ENCODE measurements at places on chromosomes 7 and 10. TPM values are rescaled to one million over a fixed set of nuclear protein-coding genes. Genes with fewer than 3 reads are reported as not detected.

DNA sequence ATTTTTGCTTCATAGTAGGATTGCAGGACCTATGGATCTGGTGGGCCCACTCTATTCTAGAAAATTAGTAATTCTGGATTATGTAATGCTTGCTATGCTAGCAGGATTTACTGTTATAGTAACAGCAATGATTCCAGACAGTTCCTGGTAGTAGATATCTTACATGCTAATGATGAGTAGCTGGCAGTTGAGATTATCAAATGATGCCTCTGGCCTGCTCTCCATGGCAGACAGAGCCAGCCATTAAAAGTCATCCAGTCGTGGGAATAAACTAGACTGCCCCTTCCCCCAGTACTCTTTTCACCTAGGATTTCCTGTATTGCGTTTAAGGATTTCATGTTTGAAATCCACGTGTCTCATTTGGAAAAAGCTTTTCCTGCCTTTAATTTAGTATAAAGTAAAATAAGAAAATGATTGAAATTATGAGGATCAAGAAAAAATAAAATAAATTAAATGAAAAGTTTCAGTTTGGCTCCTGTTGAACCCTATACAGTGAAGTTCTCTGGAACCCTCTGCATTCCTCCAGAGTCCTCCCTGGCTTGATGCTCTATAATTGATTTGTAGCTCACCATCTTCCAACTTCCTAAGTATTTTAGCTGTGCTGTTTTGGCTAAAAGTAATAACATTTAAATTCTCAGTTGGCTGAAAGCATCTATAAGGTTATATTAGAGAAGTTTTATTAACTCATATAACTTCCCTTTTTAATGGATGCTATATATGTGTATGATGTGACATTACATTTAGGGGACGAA is 14.6 kb downstream of the UMAD1 start:
- no peak overlapping the region for H3K4me3 ChIP-seq
- no peak for DNase-seq
- H3K27me3 ChIP-seq = no peaks in the 10 kb centered on the region
- H3K36me3 ChIP-seq = no peaks in the 10 kb centered on the region

Gene INPP5F
- total RNA-seq = 22.9 TPM

Gene TMEM225B
- total RNA-seq = 0.31 TPM

Gene BTBD16
- not detected for total RNA-seq

- H3K4me1 ChIP-seq = peaks cover 16% of the 10 kb centered on the region
- H3K27ac ChIP-seq = peak overlapping the region; percentile 49
- DNase-seq = peak; percentile 97
- H3K36me3 ChIP-seq = peaks cover 12% of the 10 kb centered on the region
- H3K4me3 ChIP-seq = no peak overlapping the region
- no peaks in the 10 kb centered on the region for H3K27me3 ChIP-seq
Observed at GRCh38 chr7:30433082-30433481, 45.5 kb downstream of the NOD1 start.

DNA sequence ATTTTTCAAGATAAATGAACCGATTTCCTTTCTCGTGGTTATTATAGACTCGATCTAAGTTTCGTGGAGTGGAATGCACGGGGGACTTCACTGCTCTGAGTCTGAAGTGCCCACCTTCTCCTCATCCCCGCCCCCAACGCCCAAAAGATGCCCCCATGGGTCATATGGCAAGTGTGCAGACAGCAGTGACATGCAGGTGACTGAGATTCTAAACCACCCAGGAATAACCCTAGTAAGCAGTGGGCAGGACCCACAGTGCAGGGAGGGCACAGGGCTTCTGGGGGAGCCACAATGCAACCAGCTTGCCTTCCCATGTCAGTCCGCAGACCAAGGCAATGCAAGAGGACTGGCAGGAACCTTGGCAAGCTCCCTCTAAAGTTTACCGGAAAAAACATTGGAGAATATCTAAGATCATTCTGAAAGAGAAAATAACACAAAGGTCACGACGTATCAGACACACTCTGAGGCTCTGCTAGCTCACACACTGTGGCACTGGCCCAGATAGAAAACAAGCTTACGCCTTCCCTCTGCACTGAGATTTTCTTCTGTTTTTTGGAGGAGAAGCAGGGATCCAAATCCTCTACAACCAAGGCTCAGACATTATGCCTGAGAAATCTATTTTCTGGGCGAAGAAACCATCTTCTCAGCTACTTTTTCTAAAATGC is 239.6 kb downstream of the MAD1L1 start:
- no peaks in the 10 kb centered on the region for H3K27me3 ChIP-seq
- no peaks in the 10 kb centered on the region for H3K4me1 ChIP-seq
- H3K36me3 ChIP-seq = no peaks in the 10 kb centered on the region
- DNase-seq = no peak
- no peak overlapping the region for H3K4me3 ChIP-seq

- H3K27me3 ChIP-seq = no peaks in the 10 kb centered on the region
- H3K4me1 ChIP-seq = no peaks in the 10 kb centered on the region
- H3K4me3 ChIP-seq = no peak overlapping the region
- H3K27ac ChIP-seq = no peak overlapping the region
Observed at GRCh38 chr7:140726281-140726680, 29.8 kb downstream of the NDUFB2 start.

GRCh38 chr10:131313377-131313776 is 1.9 kb upstream of the TCERG1L start:
- H3K36me3 ChIP-seq = no peaks in the 10 kb centered on the region
- no peak overlapping the region for H3K4me3 ChIP-seq
- no peak for DNase-seq
- peaks cover 43% of the 10 kb centered on the region for H3K27me3 ChIP-seq
- H3K4me1 ChIP-seq = no peaks in the 10 kb centered on the region

GRCh38 chr7:157274991-157275427 is 61.8 kb upstream of the DNAJB6 start:
- H3K27ac ChIP-seq = no peak overlapping the region
- no peaks in the 10 kb centered on the region for H3K36me3 ChIP-seq
- no peak for DNase-seq
- H3K27me3 ChIP-seq = peaks cover 3% of the 10 kb centered on the region
- H3K4me1 ChIP-seq = peaks cover 5% of the 10 kb centered on the region
- no peak overlapping the region for H3K4me3 ChIP-seq

Gene MMD2
- not detected for total RNA-seq

Gene PI4K2A
- 15.0 TPM for total RNA-seq

Gene GSAP
- total RNA-seq = 52.1 TPM

DNA sequence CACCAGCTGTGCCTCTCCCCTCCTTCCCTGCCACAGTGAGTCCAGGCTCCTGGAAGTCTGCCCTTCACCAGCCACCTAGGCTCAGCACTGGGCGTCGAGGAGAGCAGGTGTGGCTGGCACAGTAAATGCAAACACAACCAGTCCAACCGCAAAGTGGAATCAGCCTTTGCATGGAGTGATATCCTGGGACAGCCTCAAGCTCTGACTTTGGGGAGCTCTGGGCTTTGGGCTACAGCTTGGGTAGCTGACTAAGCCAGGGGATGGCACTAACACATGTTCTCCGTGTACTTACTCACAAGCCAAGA is 312.4 kb downstream of the KCNMA1 start:
- no peak for DNase-seq
- H3K36me3 ChIP-seq = no peaks in the 10 kb centered on the region
- no peak overlapping the region for H3K4me3 ChIP-seq
- no peak overlapping the region for H3K27ac ChIP-seq
- no peaks in the 10 kb centered on the region for H3K4me1 ChIP-seq

Gene FAM131B
- 1.1 TPM for total RNA-seq

DNA sequence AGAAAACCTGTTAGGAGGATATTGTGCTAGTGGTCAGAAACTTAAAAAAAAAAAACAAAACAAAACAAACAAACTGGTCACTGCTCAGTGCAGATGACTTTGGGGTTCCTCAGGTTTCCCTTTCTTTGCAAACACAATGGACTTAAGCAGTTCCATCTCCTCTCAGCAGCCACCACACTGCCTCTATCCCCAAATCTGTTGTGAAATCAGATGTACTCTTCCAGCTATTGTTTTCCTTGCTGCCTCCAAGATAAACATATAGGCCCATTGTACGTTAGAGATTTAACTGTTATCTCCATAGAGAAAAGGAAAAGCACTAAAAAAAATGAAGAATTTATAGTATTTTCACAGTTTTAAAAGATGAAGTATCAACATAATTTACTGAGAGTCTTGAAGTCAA is 147.1 kb downstream of the MPP7 start:
- H3K4me1 ChIP-seq = peaks cover 4% of the 10 kb centered on the region
- no peak overlapping the region for H3K27ac ChIP-seq
- no peak for DNase-seq
- no peak overlapping the region for H3K4me3 ChIP-seq

DNA sequence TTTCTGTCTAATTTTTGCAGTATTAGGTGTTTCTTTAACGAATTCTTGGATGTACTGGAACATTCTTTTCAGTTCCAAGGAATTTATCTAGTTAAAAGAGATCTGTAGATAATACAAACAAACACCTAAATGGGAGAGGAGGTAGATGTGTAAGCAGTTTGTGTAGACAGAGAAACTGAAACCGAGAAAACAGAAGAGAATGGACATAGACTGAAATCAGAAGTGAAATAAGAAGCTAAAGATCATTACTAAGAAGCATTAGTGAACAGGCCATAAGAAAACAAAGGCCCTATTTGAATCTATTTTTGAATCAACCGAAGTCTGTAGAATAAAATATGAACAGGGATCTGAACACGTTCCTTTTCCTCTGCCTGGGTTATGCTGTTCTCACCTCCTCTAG is 26.5 kb upstream of the TMEM229A start:
- no peaks in the 10 kb centered on the region for H3K4me1 ChIP-seq
- H3K27ac ChIP-seq = no peak overlapping the region
- no peaks in the 10 kb centered on the region for H3K27me3 ChIP-seq
- DNase-seq = no peak
- no peak overlapping the region for H3K4me3 ChIP-seq

- H3K36me3 ChIP-seq = no peaks in the 10 kb centered on the region
- no peaks in the 10 kb centered on the region for H3K4me1 ChIP-seq
- H3K4me3 ChIP-seq = no peak overlapping the region
- DNase-seq = no peak
- no peaks in the 10 kb centered on the region for H3K27me3 ChIP-seq
Observed at GRCh38 chr10:48740015-48740707, 55.5 kb downstream of the WDFY4 start.

- H3K36me3 ChIP-seq = no peaks in the 10 kb centered on the region
- H3K27me3 ChIP-seq = no peaks in the 10 kb centered on the region
- H3K4me3 ChIP-seq = no peak overlapping the region
Observed at GRCh38 chr10:122575776-122576175, 15.2 kb downstream of the DMBT1 start.

- H3K4me1 ChIP-seq = no peaks in the 10 kb centered on the region
- no peak for DNase-seq
- H3K4me3 ChIP-seq = no peak overlapping the region
- no peaks in the 10 kb centered on the region for H3K36me3 ChIP-seq
- H3K27ac ChIP-seq = no peak overlapping the region
Observed at GRCh38 chr10:85598646-85599045, 767.9 kb downstream of the GRID1 start.

Gene NEBL
- total RNA-seq = 72.5 TPM

Gene AS3MT
- total RNA-seq = 0.86 TPM

GRCh38 chr10:127918572-127918971 is 11.7 kb downstream of the PTPRE start:
- no peak for DNase-seq
- no peaks in the 10 kb centered on the region for H3K4me1 ChIP-seq
- no peaks in the 10 kb centered on the region for H3K36me3 ChIP-seq
- no peak overlapping the region for H3K27ac ChIP-seq
- no peaks in the 10 kb centered on the region for H3K27me3 ChIP-seq
- H3K4me3 ChIP-seq = no peak overlapping the region

DNA sequence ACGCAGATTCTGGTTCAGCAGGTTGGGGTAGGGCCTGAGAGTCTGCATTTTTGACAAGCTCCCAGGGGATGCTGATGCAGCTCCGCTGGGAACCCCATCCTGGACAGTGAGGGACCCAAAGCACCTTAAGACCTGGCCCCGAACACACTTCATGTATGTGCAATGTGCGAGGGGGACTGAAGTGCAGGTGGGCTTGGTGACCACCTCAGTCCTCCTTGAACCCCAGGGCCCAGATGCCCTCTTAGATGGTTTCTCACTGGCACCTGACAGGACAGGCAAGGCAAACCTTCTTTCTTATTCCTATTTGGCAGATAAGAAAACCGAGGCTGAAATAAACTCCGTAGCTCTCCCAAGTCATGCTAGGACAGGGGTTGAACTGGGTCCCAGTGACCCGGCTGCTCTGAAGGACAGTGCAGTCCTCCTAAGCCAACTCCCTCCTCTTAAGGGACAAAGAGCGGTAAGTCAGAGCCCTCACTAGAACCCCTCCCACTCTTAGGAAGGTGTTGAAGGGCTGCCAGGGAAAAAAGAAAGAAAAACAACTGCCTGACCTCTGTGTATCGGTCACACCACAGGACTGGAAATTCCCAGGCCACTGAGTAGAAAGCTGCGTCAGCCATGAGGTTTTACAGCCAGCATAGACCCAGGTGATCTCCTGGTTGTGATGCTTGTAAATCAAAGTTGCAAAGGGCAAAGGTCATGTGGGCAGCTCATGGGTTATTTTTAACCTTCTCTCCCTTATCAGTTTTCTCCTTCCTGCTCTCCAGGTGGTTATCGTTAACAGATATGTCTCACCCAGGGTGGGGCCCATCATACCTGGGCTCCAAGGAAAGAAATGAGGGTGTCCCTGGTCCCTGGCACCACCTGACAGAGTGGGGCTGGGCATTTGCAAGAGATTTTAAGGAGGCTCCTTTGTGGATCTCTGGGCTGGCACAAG is 90.9 kb upstream of the SMNDC1 start:
- no peaks in the 10 kb centered on the region for H3K4me1 ChIP-seq
- H3K27me3 ChIP-seq = no peaks in the 10 kb centered on the region
- no peaks in the 10 kb centered on the region for H3K36me3 ChIP-seq
- DNase-seq = peak; percentile 47
- peak overlapping the region; percentile 18 for H3K27ac ChIP-seq
- no peak overlapping the region for H3K4me3 ChIP-seq

GRCh38 chr7:158816271-158816670 is 13.0 kb downstream of the ESYT2 start:
- no peaks in the 10 kb centered on the region for H3K27me3 ChIP-seq
- no peaks in the 10 kb centered on the region for H3K36me3 ChIP-seq
- peak overlapping the region; percentile 87 for H3K27ac ChIP-seq
- peak; percentile 72 for DNase-seq
- no peak overlapping the region for H3K4me3 ChIP-seq

DNA sequence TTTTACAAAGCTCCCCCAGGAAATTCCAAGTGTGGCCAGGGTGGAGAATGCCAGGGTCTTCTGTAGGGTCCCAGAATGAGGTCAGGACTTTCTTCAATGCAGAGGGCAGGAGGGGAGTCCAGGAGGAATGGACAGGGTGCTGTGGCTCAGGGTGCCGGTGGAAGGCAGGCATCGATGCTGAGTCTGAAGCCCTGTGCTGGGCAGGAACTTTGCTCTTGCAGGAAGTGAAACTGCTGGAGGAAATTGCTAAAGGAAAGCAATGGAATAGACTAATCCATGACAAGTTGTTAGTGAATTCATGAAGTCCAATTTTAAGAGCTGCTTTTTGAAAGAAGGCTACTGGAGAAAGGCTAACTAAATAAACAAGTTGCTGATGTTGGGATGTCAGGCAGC is 14.8 kb downstream of the PTPRE start:
- no peak for DNase-seq
- H3K36me3 ChIP-seq = no peaks in the 10 kb centered on the region
- H3K27ac ChIP-seq = peak overlapping the region; percentile 80
- H3K27me3 ChIP-seq = no peaks in the 10 kb centered on the region

GRCh38 chr10:101484175-101484745 is 103.8 kb downstream of the POLL start:
- H3K36me3 ChIP-seq = peaks cover 10% of the 10 kb centered on the region
- H3K4me1 ChIP-seq = peaks cover 6% of the 10 kb centered on the region
- H3K4me3 ChIP-seq = no peak overlapping the region
- H3K27me3 ChIP-seq = no peaks in the 10 kb centered on the region
- H3K27ac ChIP-seq = no peak overlapping the region

All from lung (tissue), 17 donors.